ENCODE measurements at places on chromosomes 1 and 21.

DNA sequence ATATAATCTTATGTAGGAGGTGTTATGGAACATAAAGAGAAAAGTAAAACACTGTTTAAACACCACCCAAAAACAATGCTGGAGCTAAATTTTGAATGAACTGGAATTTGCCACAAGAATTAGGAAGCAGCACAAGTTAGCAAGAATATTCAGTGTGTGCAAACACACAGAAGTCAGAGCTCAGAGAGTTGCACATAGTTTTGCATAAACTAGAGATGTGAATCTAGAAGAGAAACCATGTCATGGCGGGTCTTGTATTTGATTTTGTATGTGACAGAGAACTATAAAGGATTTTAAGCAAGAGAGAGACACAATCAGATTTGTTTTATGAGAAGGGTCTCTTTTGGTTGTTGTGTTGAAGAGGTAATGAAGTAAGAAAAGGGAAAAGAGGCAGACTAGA, 38.2 kb downstream of the SELENOF start:
- DNase-seq: no peak

DNA sequence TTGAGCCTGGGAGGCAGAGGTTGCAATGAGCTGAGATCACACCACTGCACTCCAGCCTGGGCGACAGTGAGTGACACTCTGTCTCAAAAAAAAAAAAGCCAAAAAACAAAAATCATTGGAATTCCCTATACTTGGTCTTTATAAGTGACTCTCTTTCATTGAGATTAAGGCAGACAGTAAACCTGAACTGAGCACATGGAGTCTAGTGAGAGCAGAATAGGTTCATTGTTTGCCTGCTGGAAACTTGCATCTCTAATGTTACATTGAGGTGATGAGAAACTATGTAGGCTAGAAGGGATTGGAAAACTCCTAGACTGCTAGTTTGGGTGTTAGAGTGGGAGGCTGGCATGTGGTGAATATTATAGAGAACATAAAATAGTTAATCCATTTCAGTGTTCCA, 25.4 kb downstream of the MAST2 start:
- no peak for DNase-seq

GRCh38 chr1:166703726-166704462, 135.4 kb upstream of the POGK start:
- DNase-seq: no peak

DNA sequence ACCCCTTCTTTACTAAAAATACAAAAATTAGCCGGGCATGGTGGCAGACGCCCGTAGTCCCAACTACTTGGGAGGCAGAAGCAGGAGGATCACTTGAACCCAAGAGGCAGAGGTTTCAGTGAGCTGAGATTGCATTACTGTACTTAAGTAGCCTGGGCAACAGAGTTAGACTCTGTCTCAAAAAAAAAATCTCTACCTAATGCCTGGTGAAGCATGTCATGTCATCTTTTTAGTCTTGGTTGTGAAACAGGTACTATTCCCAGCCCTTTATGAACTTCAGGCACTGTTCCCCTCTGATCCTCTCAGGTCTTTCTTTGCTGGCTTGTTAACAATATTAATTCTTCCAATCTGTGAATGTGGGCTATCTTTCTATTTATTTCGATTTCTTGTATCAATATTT, 22.1 kb downstream of the PRRC2C start:
- DNase-seq: no peak

- DNase-seq: no peak
Measured at GRCh38 chr1:73472810-73473209, 725.2 kb downstream of the LRRIQ3 start.

DNA sequence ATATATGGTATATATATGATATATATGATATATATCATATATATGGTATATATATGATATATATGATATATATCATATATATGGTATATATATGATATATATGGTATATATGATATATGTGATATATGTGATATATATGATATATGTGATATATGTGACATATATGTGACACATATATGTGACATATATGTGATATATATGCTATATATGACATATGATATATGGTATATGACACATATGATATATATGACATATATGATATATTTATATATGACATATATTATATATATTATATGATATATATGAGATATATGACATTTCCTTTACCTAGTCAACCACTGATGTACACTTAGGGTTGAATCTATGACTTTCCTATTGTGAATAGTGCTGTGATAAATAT, 36.1 kb upstream of the EEIG2 start:
- no peak for DNase-seq

All from non-pigmented ciliary epithelial cell (primary cell).